ENCODE measurements at places on chromosomes 2 and 18. TPM values are rescaled to one million over a fixed set of nuclear protein-coding genes. Genes with fewer than 3 reads are reported as not detected.
A peak's percentile ranks its signal among the peaks of the same experiment; 100 is the strongest.

Gene DTNA
- total RNA-seq, result 5.8 TPM

Gene TWIST2
- total RNA-seq, result 33.9 TPM

Gene UGT1A8
- total RNA-seq, result not detected

Gene SERPINB2
- total RNA-seq, result 0.74 TPM

Gene ABCG8
- total RNA-seq, result not detected

Gene MYL1
- total RNA-seq, result not detected

DNA sequence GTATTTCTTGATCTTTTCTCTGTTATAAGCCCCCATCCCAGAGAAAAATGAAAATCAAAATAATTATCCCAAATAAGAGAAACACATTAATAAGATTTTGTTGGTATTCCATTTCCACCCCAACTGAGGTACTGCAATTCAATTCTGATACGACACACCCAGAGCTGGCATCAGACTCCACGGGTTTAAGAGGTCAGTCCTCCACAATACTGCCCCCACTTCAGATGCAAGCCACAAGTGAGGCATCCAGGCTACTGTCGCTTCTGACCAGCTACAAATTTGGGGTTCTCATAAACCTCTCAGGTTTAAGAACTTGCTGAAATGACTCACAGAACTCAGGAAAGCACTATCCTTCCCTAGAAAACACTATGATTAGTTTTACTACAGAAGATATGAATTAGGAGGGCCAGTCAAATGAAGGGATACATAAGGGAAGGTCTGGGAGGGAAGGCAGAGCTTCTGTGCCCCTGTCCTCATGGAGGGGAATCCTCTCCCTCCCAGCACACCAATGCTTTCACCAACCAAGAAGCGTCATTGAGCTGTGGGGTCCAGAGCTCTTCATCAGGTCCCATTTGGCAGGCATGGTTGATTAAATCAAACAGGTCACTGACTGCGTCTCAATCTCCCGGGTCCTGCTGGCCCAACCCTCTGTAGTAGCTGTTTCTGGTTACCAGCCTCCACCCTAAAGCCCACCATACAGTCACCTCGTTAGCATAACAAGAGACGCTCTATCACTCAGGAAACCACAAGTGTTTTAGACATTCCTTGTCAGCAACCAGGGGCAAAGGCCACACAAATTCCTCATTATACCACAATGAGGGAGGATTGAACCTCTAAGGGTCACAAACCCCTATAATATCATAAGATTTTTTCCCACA is 46.2 kb downstream of the IWS1 start:
- peaks cover 50% of the 10 kb centered on the region for H3K36me3 ChIP-seq
- no peaks in the 10 kb centered on the region for H3K4me1 ChIP-seq
- no peak overlapping the region for H3K27ac ChIP-seq
- no peak for DNase-seq
- H3K27me3 ChIP-seq, result no peaks in the 10 kb centered on the region
- no peak overlapping the region for H3K4me3 ChIP-seq

- H3K4me1 ChIP-seq, result peaks cover 56% of the 10 kb centered on the region
- no peaks in the 10 kb centered on the region for H3K36me3 ChIP-seq
- no peak overlapping the region for H3K4me3 ChIP-seq
- H3K27me3 ChIP-seq, result no peaks in the 10 kb centered on the region
- no peak overlapping the region for H3K27ac ChIP-seq
These were observed 48.9 kb upstream of the ITGAV start for GRCh38 chr2:186540941-186541340.

- no peak for DNase-seq
- no peak overlapping the region for H3K4me3 ChIP-seq
- no peaks in the 10 kb centered on the region for H3K27me3 ChIP-seq
- H3K36me3 ChIP-seq, result no peaks in the 10 kb centered on the region
These were observed 237.4 kb upstream of the REV1 start for GRCh38 chr2:99727199-99727598.

DNA sequence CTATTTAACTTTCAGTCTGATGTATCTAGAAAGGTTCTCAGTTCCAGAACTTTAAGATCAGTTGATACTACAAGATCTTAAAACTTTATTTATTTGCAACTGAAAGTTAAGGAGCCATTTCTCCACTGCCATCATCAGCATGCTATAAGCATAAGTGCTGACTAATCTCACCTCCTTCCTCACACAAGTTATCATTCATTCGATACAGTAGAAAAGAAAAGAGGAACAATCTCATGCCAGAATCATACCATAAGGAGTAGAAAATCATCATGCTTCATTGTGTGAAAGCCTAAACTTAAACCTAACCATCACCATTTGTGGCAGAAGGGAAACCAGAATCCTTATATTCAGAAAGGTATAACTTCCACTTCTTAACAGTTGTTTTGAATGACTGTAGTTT is 176.6 kb upstream of the NRXN1 start:
- DNase-seq, result no peak
- H3K27me3 ChIP-seq, result no peaks in the 10 kb centered on the region
- H3K4me1 ChIP-seq, result no peaks in the 10 kb centered on the region
- no peak overlapping the region for H3K27ac ChIP-seq
- no peak overlapping the region for H3K4me3 ChIP-seq

GRCh38 chr2:174181368-174181767 is 67.0 kb downstream of the OLA1 start:
- H3K36me3 ChIP-seq, result 0 out of 2 replicates have a peak, but pooled peaks cover 10% of the 10 kb centered on the region
- H3K27ac ChIP-seq, result 0 out of 2 replicates have a peak overlapping the region, but pooled peaks have one; percentile 3
- no peak overlapping the region for H3K4me3 ChIP-seq
- no peak for DNase-seq
- no peaks in the 10 kb centered on the region for H3K27me3 ChIP-seq

- no peaks in the 10 kb centered on the region for H3K36me3 ChIP-seq
- no peak overlapping the region for H3K27ac ChIP-seq
- DNase-seq, result no peak
These were observed 5.5 kb downstream of the C2orf81 start for GRCh38 chr2:74415762-74416395.

DNA sequence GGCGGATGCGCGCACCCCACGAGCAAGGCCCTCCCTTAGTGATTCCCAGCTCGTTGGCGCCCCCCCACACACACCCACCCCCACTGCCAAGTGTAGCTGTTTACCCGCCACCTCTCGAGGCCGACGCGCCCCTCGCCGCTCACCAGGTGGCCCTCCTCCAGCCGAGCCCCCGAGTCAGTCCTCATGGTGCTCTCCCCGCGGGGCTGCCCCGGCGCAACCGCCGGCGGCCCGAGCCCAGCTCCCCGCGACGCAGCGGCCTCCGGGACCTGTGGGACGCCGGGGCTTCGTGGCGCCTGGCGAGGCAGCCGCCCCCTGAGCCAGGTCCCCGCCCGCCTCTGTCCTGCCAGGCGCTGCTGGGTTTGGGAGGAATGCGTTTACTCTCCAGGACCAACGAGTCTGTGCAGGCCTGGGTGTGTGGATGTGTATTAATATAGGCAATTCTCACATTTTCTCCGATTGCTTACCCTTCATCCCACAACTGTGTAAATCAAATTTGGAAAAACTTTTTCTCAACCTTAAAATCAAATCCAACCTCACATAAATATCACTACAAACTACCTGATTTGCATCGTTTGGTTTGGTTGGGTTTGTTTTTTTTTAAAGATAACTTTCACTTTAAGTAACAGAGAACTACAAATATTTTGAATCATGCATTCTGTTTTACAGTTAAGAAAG is at the start of gene TMEM237:
TSS of gene TMEM237 (minus strand) at position 288 of the 675 bp plus-strand sequence. CDS start at position 185, 103 bp downstream.
- H3K4me1 ChIP-seq, result peaks cover 18% of the 10 kb centered on the region
- peak; percentile 63 for DNase-seq
- peak within 1 kb of the TSS; percentile 76 for H3K4me3 ChIP-seq
- H3K36me3 ChIP-seq, result peaks cover 9% of the 10 kb centered on the region

DNA sequence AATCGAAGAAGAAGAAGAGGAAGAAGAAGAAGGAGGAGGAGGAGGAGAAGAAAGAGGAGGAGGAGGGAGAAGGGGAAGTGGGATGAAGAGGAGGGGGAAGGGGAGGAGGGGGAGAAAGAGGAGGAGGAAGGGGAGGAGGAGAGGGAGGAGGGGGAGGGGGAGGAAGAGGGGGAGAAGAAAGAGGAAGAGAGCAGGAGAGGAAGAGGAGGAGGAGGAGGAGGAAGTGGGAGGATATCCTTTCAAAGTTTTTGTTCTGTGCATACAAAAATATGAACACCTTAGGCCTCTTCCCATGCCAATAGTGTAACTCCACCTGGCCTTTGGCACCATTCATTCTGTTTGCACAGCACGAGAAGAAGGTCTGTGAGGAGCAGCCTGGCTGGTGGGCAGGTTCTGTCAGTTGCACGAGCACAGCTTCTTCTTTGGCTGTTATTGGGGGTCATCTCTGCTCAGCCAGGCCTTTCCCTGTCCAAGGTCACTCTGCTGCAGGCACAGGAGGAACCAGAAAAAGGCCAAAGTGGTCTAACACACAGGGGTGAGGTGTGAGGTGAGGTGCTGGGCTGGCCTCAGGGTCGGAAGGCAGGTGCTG is 25.8 kb upstream of the PLB1 start:
- H3K27me3 ChIP-seq, result no peaks in the 10 kb centered on the region
- no peak overlapping the region for H3K4me3 ChIP-seq
- no peaks in the 10 kb centered on the region for H3K4me1 ChIP-seq
- no peak overlapping the region for H3K27ac ChIP-seq

- no peaks in the 10 kb centered on the region for H3K36me3 ChIP-seq
- H3K27ac ChIP-seq, result no peak overlapping the region
- DNase-seq, result no peak
- H3K4me1 ChIP-seq, result no peaks in the 10 kb centered on the region
- no peak overlapping the region for H3K4me3 ChIP-seq
These were observed 94.7 kb upstream of the BOD1L2 start for GRCh38 chr18:57052173-57052572.

GRCh38 chr2:46689993-46690392 is 210.6 kb downstream of the TMEM247 start:
- no peaks in the 10 kb centered on the region for H3K36me3 ChIP-seq
- no peak for DNase-seq
- H3K27me3 ChIP-seq, result no peaks in the 10 kb centered on the region
- H3K4me1 ChIP-seq, result peaks cover 38% of the 10 kb centered on the region
- peak overlapping the region; percentile 97 for H3K27ac ChIP-seq
- no peak overlapping the region for H3K4me3 ChIP-seq

- no peaks in the 10 kb centered on the region for H3K27me3 ChIP-seq
- no peak overlapping the region for H3K4me3 ChIP-seq
- no peaks in the 10 kb centered on the region for H3K36me3 ChIP-seq
- H3K4me1 ChIP-seq, result no peaks in the 10 kb centered on the region
- H3K27ac ChIP-seq, result no peak overlapping the region
- no peak for DNase-seq
These were observed 1287.8 kb upstream of the TMEFF2 start for GRCh38 chr2:193482557-193482956.

- H3K36me3 ChIP-seq, result peaks cover 100% of the 10 kb centered on the region
- H3K4me1 ChIP-seq, result no peaks in the 10 kb centered on the region
- H3K27me3 ChIP-seq, result no peaks in the 10 kb centered on the region
- DNase-seq, result no peak
These were observed 54.5 kb downstream of the COL6A3 start for GRCh38 chr2:237359518-237359840.

GRCh38 chr2:54581326-54582039 is 125.4 kb downstream of the SPTBN1 start:
- no peaks in the 10 kb centered on the region for H3K27me3 ChIP-seq
- no peak overlapping the region for H3K27ac ChIP-seq
- no peak for DNase-seq
- H3K36me3 ChIP-seq, result peaks cover 26% of the 10 kb centered on the region
- peaks cover 4% of the 10 kb centered on the region for H3K4me1 ChIP-seq
- no peak overlapping the region for H3K4me3 ChIP-seq

DNA sequence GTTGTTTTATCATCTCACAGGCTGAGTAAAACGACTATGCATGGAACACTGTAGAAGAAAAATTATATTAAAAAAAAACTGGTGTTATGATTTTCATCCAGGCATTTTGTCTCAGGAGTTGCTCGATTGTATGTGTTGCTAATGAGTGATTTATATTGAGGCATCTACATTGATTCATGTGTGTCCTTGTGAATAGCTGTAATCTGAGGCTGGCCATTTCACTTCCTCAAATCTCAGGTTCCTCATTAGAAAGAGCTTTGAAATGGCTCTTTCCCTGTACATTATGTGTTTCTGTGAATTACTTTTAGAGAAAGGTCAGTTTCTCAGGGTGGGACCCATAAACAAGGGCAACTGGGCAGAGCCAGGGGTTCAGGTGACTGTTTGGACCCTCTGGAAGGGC is 2.3 kb downstream of the IL18R1 start:
- no peak for DNase-seq
- no peaks in the 10 kb centered on the region for H3K36me3 ChIP-seq
- no peak overlapping the region for H3K27ac ChIP-seq
- H3K4me1 ChIP-seq, result peaks cover 6% of the 10 kb centered on the region
- peaks cover 5% of the 10 kb centered on the region for H3K27me3 ChIP-seq
- no peak overlapping the region for H3K4me3 ChIP-seq

DNA sequence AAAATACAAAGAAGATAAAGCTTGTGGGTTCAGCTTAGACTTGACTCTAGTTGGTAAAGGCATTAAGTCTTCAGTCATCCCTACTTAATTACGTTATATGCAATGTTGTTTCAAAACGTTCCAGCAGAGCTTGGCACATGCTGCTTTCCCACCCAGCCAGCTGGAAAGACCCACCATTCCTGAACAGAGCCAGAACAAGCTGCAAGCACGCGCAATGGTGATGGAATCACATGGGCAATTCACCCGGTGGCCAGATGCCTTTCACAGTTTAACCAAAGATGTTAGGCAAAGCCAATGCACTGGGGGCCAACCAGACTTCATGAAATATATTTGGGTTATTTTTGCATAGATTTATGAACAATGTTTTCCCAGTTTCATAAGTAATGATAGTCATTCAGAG is 123.4 kb upstream of the CDH20 start:
- no peak overlapping the region for H3K4me3 ChIP-seq
- H3K27ac ChIP-seq, result no peak overlapping the region
- no peaks in the 10 kb centered on the region for H3K27me3 ChIP-seq
- H3K36me3 ChIP-seq, result no peaks in the 10 kb centered on the region

All from SJSA1 (cell line).